Left ventricle myocardium superior (tissue), 1 donor: ENCODE measurements at places on chromosomes 11 and 22. TPM values are rescaled to one million over a fixed set of nuclear protein-coding genes. Genes with fewer than 3 reads are reported as not detected.

The KCNJ1 gene
- total RNA-seq, result 0.07 TPM

The MICAL2 gene
- total RNA-seq, result 57.1 TPM

The C1QTNF5 gene
- total RNA-seq, result 14.4 TPM

The LARGE1 gene
- 147 TPM for total RNA-seq

The TMEM135 gene
- total RNA-seq, result 20.1 TPM
